Cardiac fibroblast (primary cell): ENCODE measurements at places on chromosomes 5 and 9.

GRCh38 chr5:52692039-52692438 is 95.7 kb upstream of the ITGA1 start:
- peak; percentile 54 for DNase-seq

DNA sequence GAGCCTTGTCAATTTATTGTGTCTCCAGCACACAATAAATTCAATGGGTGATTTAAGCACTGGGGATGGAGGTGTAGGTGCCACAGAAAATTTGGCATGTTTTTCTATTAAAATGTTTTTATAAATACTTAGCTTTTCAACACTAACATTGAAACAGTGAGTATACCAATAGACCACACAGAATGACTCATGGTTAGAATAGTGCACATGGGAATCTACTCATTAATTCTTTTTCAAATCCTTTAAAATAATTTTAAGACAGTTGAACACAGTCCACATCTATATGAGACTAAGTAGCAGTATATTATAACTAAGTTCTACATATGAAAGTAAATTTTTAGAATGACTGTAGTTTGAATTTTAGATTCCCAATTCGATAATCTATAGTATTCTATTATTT is 67.1 kb downstream of the LNPEP start:
- DNase-seq, result no peak

DNA sequence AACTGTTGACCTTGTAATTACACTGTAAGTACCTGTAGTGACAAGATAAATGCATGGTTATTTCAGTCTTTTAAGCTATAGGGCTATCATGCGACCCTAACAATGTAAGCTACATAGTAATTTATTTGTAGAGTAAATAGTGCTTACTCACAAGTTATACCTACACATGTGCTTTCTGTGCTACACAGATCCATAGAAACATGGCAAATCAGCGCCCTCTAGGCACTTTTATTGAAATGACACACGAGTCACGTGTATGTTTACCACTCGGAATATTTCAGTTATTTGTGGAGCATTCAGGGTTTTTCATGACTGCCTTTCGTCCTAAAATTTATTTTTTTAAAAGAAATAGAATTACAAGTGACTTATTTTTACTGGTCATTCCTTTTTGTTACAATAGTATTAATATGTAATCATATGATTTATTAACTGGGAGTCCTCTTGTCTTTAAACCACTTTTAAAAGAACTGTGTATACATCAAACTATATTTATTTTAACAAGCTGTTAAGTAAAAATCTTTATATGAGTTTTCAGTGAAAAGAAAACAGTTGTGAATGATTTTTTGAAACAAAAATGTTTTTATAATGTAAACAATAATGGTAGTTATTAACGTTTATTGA is 1242.3 kb upstream of the WWC1 start:
- DNase-seq, result peak; percentile 37

DNA sequence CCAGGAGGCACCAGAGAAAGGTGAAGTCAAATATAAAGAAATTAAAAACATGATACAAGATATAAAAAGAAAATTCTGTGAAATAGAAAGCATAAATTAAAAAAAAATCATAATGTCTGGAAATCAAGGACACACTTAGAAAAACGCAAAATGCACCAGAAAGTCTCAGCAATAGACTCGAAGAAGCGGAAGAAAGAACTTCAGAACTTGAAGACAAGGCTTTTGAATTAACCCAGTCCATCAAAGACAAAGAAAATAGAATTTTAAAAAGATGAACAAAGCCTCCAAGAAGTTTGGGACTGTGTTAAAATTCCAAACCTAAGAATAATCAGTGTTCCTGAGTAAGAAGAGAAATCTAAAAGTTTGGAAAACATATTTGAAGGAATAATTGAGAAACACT is 168.3 kb downstream of the PRR16 start:
- DNase-seq, result no peak

GRCh38 chr5:80153586-80154126 is 102.2 kb downstream of the SERINC5 start:
- no peak for DNase-seq

GRCh38 chr5:116476897-116477537 is 97.6 kb downstream of the SEMA6A start:
- peak; percentile 21 for DNase-seq

DNA sequence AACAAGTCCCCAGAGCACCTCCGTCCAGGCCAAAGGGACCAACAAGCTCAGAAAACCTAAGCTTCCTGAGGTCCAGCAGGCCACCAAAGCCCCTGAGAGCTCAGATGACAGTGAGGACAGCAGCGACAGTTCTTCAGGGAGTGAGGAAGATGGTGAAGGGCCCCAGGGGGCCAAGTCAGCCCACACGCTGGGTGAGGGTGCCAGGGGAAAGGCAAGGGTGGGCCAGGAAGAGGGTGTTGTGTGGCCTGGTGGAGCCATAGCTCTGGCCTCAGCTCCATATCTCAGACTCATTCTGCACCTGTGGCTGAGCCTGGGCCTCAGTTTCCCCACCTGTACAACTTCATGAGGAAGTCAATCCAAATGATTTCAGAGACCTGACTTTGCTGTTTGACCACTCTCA is 20.7 kb downstream of the CD74 start:
- DNase-seq, result no peak

GRCh38 chr5:172790496-172790889 is 19.5 kb upstream of the DUSP1 start:
- DNase-seq, result no peak

GRCh38 chr9:81787747-81788632 is 98.6 kb upstream of the TLE1 start:
- DNase-seq, result peak; percentile 97

DNA sequence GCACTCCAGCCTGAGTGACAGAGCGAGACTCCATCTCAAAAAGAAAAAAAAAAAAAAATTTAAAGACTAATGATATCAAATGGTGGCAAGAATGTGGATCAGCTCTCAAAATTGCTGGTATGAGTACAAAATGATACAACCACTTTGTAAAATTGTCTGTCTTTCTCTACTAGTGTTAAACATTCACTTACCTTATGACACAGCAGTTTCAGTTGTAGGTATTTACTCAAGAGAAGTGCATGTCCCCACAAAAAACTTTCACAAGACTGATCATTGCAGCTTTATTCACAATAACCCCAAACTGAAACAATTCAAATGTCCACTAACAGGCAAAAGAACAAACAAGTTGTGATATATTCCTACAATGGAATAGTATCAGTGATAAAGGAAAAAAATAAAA is 14.7 kb upstream of the CETN3 start:
- DNase-seq, result no peak

- DNase-seq, result peak; percentile 80
Measured at GRCh38 chr9:122370869-122371755, at the start of gene PTGS1. TSS of gene PTGS1 (plus strand) at chr9:122371024. CDS start at chr9:122371085, 61 bp downstream.

GRCh38 chr9:7370988-7371387 is 428.6 kb downstream of the DMAC1 start:
- peak; percentile 59 for DNase-seq

- peak; percentile 52 for DNase-seq
Measured at GRCh38 chr9:4762886-4763541, 22.0 kb upstream of the AK3 start.

DNA sequence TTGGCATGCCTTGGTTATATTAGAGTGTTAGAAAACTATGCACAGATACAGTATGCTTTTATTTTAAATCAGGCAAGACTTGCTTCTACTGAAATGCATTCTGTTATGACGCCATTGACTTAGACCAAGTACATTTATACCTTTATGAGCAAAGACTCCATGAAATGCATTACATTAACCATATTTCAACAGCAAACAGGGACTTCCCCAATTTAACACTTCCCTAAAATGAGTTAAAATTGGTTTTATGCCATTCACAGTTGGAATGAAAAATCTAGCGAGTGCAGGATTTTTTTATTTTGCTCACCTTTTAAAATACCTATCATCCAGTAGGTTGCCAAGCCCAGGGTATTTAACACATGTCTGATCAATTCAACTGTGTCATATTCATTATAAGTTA is 272.1 kb upstream of the IZUMO3 start:
- no peak for DNase-seq
